ENCODE measurements at places on chromosomes 1 and 21.

GRCh38 chr1:12107718-12108117 lies 44.6 kb downstream of the TNFRSF8 start:
- DNase-seq, result no peak

DNA sequence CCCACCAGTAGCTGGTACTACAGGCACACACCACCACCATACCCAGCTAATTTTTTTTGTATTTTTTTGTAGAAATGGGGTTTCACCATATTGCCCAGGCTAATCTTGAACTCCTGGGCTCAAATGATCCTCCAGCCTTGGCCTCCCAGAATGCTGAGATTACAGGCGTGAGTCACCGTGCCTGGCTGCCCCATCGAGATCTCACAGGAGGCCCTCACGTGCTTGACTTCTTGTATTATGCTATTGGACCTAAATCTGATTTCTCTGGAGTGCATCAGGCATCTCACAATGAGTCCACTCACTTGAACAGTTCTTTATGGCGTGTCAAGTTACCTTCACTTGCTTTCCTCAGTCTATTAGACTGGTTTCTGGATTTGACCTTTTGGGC lies 9.3 kb upstream of the RSRP1 start:
- DNase-seq, result no peak

GRCh38 chr1:89699451-89699986 lies 66.6 kb downstream of the LRRC8C start:
- DNase-seq, result no peak

- no peak for DNase-seq
These were observed 844 bp upstream of the PLD5 start for GRCh38 chr1:242525360-242525722.

GRCh38 chr1:85894651-85895050 lies 186.4 kb upstream of the ZNHIT6 start:
- no peak for DNase-seq

DNA sequence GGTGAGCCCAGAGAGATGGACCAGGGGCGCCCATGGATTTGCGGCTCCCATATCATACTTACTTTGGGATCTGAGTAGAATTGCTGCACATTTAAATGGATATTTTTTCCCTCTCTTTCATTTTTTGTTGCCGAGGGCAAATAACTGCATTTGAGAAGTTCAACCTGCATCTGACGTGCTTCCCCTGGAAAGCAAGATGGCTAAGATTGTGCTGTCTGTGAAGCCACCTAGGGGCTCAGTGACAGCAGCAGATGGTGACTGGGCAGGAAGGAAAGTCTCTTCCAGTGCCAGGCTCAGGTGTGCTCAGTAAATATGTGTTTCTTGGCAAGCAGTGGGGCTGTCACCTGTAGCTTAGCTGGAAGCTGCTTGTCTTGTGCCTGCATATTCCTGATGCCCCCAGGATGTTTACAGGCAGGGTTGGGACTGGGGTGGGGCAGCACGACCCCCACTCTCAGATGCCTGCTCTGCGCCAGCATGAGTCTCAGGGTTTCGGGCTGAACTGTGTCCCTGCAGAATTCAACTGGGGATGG lies 59.8 kb upstream of the ETV3 start:
- DNase-seq, result no peak

- DNase-seq, result no peak
These were observed 60.8 kb upstream of the RNF11 start for GRCh38 chr1:51175278-51175677.

DNA sequence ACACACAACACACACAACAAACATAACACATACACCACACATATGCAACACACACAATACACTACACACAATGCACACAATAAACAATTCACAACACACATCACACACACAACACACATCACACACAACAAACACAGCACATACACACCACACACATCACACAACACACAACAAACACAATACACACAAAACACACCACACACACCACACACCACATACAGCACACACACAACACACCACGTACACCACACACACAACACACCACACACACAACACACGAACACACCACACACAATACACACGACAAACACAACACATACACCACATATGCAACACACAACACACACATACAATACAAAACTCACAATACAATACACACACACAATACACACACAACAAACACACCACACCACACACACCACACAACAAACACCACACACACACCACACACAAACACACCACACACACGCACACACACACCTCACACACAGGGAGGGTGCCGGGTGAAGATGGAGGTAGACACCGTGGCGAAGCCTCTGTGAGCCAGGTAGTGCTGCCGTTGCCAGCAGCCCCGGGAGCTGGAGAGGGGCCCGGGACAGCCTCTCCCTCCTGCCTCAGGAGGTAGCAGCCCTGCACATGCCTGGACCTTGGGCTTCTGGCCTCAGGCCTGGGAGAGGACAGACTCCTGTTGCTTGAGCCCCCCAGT lies 30.4 kb upstream of the C1orf174 start:
- DNase-seq, result no peak

- no peak for DNase-seq
These were observed 647.7 kb downstream of the KCNT2 start for GRCh38 chr1:195960580-195960979.

- no peak for DNase-seq
These were observed 43.1 kb downstream of the OR10J5 start for GRCh38 chr1:159492575-159493323.

GRCh38 chr1:88210103-88210787 lies 473.8 kb upstream of the PKN2 start:
- no peak for DNase-seq

- no peak for DNase-seq
These were observed 33.9 kb upstream of the TSNAX start for GRCh38 chr1:231494439-231495110.
